ENCODE measurements at places on chromosomes 7 and 10. TPM values are rescaled to one million over a fixed set of nuclear protein-coding genes. Genes with fewer than 3 reads are reported as not detected.

Gene PARD3
- total RNA-seq: 95.5 TPM

DNA sequence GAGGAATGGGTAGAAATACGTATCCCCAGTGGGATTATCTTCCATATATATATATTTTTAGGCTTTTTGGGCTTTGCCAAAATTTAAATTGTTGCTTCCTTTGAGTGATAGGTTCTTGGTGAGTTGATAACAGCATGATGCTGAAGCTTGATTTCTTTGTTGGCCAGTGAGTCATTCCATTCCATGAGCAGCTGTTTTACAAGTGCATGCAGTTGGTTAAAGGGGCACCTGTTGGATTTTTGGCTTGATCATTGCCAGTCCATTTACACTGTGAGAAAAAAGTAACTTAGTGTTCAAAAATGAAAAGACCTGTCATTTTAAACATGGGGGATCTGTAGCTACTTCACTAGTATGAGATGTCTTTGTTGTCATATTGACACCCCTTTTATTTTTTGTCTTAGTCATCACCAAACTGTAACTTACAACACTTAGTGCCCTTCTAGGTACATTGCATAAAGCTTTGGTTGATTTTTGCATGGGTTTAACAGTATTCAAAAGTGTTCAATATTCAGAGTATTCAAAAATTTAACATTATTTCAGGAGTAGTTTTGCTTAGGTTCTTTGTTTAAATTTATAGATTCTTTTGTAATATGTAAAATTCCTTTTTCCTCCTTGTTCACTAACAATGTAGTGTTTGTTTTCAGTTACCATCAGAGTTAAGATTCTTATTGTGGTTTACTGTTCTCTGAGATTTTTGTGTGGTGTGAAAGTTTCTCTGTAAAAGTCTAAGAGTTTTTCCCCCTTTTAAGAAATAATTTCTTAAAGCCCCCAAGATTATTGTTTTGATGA, 8.8 kb downstream of the AKAP9 start:
- no peak for DNase-seq

GRCh38 chr7:85068799-85069198, 118.1 kb downstream of the SEMA3D start:
- no peak for DNase-seq

- no peak for DNase-seq
Measured at GRCh38 chr7:77393954-77394353, 22.2 kb downstream of the GSAP start.

Gene CTBP2
- 74.4 TPM for total RNA-seq

- DNase-seq: no peak
Measured at GRCh38 chr7:139811066-139811465, 18.0 kb upstream of the TBXAS1 start.

Gene ABCB4
- 0.49 TPM for total RNA-seq
